ENCODE measurements at places on chromosomes 6 and 20.
A peak's percentile ranks its signal among the peaks of the same experiment; 100 is the strongest.

GRCh38 chr20:4886771-4887527 lies 114.4 kb downstream of the SLC23A2 start:
- no peak for DNase-seq

- peak; percentile 58 for DNase-seq
Observed at GRCh38 chr6:4059115-4059777, 19.7 kb downstream of the FAM217A start.

DNA sequence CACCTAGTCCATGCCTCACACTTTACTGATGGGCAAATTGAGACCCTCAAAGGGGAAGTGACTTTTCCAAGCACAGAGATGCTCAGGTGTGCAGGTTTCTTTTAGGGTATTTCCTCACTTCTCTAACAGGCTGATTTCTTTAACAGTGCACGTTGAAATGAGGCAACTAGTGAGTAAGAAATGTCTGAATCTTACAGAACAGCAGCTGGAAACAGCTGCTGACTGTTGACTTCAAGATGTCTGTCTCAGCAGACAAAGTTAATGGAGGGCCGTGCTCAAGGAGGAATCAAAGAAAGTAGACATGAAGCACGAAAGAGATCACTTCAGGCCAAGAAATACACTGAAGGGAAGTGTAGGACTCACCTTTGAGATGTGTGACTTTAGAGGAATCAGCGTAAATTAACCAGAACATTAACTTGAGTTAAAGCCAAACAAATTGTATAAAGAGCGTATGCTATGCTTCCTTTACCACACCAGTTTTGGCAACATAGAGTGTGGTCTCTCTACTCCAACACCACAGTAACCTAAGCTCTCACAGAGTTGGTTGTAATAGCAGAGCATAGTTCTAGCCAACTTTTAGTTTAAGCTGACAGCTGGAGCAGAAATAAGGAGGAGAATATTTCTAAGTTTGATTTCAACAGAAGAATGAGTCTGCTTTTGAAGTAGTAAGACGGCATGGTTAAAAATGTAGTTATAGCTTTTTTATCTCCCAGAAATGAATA lies 60.9 kb downstream of the SAMD3 start:
- no peak for DNase-seq

GRCh38 chr6:127635091-127635490 lies 58.1 kb downstream of the C6orf58 start:
- DNase-seq, result no peak

DNA sequence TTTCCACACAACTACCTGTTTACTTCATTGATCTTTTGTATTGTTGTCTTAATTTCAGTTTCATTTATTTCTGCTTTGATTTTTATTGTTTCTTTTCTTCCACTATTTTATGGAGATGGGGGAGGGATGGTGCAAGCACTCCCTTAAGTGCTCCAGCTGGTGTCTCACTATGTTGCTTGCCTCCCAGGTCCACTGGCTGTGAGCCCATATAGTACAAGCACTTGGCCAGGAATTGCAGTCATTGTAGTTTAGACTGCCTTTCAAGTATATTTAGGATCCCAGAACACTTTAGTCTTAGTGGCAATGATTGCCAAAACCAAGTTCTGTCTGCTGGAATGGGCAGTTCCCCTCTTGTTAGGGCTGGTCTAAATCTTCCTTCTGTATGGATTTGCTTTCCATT lies 34.9 kb upstream of the MAN1A1 start:
- DNase-seq, result no peak

GRCh38 chr20:40441771-40442170 lies 247.3 kb downstream of the MAFB start:
- DNase-seq, result no peak

- no peak for DNase-seq
Observed at GRCh38 chr6:453152-453551, 61.6 kb downstream of the IRF4 start.

- DNase-seq, result no peak
Observed at GRCh38 chr6:162621246-162621645, 106.3 kb downstream of the PRKN start.

DNA sequence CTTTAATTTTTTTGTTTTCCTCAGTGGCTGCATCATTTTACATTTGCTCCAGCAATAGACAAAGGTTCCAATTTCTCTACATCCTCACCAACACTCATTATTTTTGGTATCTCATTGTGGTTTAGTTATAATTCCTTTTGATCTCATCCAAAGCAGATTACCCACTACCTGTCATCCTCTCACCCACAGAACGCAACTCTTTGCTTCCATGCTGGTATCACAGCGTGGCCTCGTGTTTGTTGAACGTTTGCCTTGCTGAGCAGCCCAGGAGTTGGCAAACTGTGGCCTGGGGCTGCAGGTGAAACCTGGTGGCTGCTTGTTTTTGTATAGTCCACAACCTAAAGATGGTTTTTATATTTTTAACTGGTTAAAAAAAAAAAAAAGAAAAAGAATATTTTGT lies 181.9 kb downstream of the BCAS1 start:
- DNase-seq, result no peak

- DNase-seq, result no peak
Observed at GRCh38 chr6:168385037-168385759, 55.8 kb upstream of the SMOC2 start.

- DNase-seq, result no peak
Observed at GRCh38 chr20:63696306-63696627, 185 bp upstream of the TNFRSF6B start.

DNA sequence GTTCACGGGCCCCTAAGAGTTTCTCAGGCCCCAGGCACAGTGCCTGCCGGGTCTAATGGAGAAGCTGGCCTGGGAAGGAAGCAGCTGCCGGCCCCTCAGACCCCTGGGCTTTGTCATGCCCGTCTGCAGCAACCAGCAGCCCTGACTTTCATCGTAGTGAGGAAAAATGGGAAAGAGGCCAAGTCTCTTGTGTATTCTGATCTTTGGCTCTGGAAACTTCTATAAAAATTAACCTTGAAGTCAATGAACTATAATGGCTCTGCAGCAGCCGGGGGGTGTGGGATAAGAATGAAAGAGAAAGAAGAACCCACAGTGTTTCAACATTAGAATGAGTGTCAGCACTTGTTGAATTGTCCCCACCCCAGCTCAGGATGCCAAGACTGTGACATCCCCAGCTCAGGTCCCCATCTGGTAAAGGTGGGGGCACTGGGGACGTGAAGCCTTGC lies 12.9 kb downstream of the TGM2 start:
- DNase-seq, result no peak

GRCh38 chr6:52074155-52074554 lies 13.3 kb downstream of the PKHD1 start:
- DNase-seq, result no peak

- no peak for DNase-seq
Observed at GRCh38 chr6:1764397-1764987, 154.8 kb downstream of the FOXC1 start.

- no peak for DNase-seq
Observed at GRCh38 chr6:143598466-143599080, 79.2 kb upstream of the PHACTR2 start.

DNA sequence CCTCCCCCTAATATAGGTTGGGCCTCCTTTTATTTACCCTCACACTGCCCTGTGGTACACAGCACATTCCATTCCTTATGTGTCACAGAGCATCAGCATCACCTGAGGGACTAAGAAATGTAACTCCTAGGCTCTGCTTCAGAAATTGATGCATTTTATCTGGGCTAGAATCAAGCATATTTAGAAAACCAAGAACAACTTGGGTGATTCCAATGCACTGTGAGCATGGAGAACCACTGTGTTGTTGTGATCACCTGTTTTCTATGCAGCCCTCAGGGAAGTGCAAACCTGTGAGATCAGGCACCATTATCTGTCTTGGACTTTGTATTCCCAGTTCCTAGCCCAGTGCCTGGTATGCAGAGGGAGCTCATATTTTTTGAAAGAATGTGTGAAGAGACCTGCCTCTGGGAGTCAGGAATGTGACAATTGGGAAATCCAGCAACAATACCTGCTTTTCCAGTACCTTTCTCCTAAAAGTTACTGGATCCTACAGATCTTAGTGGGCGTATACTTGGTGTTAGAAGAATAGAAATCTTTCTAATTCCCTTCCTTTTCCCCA lies 7.0 kb downstream of the KAT14 start:
- no peak for DNase-seq

GRCh38 chr6:57342148-57342669 lies 24.8 kb downstream of the PRIM2 start:
- DNase-seq, result no peak

DNA sequence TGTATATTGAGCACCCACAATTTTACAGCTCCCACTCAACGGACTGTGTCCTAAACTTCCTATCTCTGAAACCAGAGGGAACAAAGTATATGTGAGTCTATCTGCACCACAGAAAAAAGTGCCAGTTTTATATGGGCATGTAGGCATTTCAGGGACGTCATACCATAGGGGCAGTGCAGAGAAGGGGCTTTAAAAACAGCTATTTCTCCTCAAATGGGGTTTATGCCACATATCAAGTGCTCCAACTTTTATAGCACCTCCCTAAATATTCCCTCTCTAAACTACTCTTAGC lies 28.9 kb upstream of the ASF1A start:
- no peak for DNase-seq

DNA sequence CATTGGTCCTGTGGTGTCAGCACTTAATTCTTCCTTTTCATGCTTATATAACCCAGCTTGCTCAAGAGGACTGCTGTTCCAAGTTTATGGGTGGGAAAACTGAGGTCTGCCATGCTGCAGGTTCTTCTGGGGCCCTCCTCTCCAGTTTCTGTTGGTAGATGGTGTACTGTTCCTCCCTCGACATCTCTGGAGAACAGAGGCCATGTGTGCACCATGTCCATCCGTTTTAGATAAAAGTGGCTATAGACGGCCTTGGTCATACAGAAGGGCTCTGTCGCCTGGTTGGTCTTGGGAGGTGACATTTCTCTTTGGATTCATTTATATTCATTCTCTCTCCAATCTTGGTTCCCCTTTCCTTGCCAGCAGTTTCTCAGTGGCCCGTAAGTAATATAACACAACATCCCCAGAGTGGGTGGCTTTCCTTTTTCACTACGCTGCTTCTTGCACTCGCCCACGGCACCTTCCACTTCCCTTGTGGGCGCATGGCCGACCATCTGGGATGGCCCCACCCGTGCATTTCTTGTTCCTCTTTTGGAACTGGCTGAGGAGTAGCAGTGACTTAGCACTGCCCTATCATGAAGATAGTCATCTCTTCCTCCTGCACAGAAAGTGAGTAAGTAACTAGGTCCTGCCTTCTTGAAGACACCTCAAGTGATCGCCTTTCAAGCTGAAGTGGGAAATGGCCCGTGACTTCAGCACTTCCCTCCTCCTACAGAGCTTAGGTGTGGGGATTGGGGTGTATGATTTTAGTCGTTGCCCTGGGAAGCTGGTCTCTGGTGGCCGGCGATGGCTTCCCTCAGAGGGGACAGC lies 94.2 kb downstream of the RREB1 start:
- no peak for DNase-seq

DNA sequence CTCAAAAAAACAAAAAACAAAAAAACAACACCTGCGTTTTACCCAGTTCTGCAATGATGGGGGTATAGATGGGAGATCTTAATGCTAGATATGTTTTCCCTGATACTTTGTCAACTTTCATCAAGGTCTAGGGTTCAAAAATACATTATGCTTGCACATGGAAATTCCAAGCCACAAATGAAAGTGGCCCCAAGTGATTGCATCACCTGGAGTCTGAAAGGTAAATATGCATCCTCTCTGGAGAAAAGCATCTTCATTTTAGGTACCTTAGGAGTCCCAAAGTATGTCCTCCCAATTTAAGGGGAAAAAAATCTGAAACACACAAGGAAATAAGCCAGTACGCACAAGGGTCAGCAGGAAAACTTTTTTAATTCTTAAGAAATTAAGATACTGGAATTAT lies 12.6 kb upstream of the ZC3H12D start:
- no peak for DNase-seq

- no peak for DNase-seq
Observed at GRCh38 chr6:28207510-28208110, 17.5 kb upstream of the ZSCAN9 start.

DNA sequence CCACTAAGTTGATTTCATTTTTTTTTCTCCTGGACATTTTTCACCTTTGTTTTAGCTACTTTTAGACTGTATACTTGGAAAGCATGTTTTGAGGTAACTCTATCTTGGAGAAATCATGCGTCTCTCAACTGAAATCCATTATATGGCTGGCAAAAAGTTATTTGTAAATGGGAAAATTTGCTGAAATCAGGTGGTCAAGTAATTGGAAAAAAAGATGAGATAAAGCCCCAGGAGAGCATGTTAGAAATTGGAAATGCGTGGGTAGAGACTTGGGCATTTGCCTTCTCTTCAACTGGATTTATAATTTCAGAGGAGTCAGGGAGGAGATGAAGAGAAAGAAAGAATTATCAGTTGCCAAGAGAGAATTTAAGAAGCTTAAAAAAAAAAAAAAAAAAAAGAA lies 217.1 kb upstream of the MAP3K7 start:
- DNase-seq, result no peak

- DNase-seq, result no peak
Observed at GRCh38 chr6:134590449-134590848, 272.5 kb upstream of the SGK1 start.

DNA sequence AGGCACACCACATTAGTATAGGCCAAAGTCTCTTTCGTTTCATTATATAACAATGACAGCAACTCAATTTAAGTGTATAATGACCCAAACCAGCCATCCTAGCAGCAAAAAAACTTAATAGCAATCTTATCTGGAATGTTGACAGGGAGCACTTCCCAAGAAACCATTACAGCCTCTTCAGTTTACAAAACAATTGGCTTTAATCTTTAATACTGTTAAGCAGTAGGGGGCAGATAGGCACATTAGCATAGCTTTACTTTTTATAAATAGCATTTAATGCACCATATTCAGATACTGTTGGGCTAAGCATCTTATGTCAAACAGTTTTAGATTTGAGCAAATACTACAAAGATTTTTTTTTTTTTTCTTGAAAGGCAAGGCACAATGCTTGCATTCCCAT lies 193.3 kb upstream of the MAP3K7 start:
- DNase-seq, result no peak

- DNase-seq, result no peak
Observed at GRCh38 chr6:4607793-4608192, 168.4 kb upstream of the CDYL start.

DNA sequence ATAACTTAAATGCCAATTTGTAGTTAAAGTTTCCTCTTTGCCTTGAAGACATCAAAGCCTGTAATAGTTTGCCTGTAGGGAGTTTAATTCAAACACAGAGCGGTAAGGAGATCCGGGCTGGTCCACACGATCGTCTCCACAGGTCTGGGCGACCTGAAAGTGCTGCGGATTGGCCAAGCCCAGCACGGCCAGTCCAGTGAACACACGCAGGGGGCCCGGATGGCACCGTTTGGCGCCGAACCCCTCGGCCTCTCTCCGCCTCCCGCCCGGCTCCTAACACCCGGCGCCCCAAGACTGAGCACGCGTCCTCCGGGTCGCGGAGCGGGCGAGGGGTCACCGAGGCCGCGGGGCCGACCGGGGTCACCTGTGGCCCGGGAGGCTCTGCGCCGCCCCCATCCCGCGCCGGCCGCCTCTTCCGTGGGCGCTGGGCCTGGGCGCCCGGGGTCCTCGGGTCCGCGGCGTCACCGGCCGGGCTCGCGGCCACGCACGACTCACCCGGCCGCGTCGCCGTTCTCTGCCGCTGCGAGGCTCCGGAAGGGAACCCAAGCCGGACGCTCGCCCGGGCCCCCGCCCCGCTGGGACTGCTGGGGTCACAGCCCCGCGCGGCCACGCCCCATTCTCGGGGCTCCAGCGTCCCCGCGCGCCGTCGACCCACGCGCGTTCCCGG lies 481 bp downstream of the SERPINB6 start:
- no peak for DNase-seq

- DNase-seq, result peak; percentile 39
Observed at GRCh38 chr6:84137989-84138575, 89.4 kb downstream of the CEP162 start.

All from smooth muscle cell of the brain vasculature (primary cell).